ENCODE measurements at places on chromosomes 1 and 21. TPM values are rescaled to one million over a fixed set of nuclear protein-coding genes. Genes with fewer than 3 reads are reported as not detected.

The DISC1 gene
- 1.7 TPM for polyA plus RNA-seq

DNA sequence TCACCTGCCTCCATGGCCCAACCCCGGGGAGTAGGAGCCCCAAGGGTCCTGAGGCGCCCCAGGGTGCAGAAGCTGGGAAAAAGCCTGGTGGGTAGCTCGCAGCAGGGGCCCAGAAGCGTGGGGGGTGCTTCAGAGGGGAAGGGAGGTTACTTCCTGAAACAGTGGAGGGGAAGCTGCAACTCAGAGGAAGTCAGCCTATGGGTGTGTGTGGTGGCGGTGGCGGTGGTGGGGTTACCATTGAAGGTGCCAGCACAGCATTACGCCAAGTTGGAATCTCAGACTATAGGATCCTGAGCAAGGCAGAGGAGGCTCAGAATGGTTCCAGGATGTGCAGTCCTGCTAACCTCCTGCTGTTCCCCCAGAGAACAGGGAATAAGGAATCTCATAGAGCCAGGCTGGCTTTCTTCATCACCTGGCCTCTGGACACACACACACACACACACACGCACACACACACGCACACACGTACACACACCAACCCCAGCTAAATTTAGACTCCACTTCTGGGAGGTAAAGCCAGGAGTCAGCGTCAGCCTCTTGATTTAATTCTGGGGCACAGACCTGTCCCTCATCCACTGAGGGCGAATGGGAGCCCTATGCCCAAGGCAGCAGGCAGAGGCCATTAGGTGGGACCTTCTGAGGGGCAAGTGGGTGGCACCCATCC, 1.3 kb downstream of the DENND4B start:
- peak; percentile 49 for DNase-seq

GRCh38 chr1:183416850-183417771, 1.1 kb downstream of the NMNAT2 start:
- DNase-seq: peak; percentile 83

DNA sequence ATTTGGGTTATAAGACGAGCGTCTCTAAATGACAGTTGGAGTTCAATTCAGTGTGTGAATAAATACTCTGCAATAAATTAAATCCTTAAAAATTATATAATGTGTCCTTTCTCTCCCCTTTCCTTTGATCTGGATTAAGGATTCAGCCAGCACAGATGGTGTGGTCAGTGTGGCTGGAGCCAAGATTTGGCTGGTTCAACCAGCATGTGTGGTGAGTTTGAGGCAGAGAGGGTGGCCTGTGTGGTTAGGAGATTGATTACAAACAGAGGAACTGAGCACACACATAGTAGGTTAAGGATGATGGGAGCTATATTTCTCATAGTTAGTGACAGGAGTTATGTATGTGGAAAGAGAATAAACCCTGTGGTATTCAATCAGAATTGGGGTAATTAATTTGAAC, 14.2 kb upstream of the AMIGO1 start:
- no peak for DNase-seq

- DNase-seq: no peak
These were observed 1595.4 kb downstream of the PLA2G4A start for GRCh38 chr1:188424176-188424575.

GRCh38 chr1:230246551-230246950, 179.5 kb downstream of the GALNT2 start:
- no peak for DNase-seq

All from SK-N-SH (cell line).